NCI-H69 (cell line): ENCODE measurements at places on chromosomes 2 and 18.
A peak's percentile ranks its signal among the peaks of the same experiment; 100 is the strongest.

GRCh38 chr2:177031438-177032180 lies 181.0 kb upstream of the HNRNPA3 start:
- peak; percentile 92 for DNase-seq

DNA sequence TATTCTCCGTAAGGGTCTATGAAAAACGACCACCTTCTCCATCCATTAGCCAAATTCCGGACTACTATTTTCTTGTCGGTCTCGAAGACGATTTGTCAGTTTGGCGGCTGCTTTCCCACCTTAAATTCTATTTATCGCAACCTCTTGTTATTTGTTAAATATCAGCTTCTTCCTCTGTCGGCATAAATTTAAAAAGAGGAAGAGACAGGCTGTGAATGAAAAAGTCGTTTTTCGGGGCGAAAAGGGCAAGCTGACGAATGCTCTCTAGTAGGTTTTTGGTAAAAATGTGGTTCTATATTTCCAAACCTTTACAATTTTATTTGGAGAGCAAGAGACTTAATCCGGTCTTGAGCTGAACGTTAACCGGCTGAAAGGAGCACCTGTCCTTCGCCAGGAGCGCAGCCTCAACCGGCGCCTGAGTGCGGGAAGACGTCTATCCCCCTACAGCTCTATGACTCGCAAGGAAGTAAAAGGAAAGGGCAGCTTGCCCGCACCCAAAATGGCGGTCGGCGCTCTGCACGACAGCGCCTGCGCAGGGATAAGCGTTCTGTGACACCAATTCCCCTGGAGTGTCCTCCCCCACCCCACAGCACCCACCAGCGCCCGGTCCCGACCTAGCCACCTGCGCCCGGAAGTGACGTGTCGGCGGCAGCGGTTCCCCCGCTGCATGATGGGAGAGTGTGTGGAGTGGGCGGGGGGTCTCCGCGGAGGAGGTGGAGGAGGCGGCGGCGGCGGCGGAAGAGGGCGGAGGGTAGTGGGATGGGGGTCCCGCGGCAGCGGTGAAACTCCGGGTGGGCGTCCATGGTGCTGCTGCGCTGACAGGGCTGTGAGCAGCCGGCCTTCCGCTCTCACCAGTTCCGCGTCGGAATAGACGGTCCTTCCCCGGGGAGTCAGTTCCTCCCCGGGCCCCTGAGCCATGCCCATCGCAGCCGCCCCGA lies at the start of gene AFTPH:
Gene AFTPH, plus strand, starts transcription at position 663 of the 938 bp plus-strand sequence. CDS start 27,147 bp downstream, outside the sequence.
- DNase-seq: peak; percentile 97

DNA sequence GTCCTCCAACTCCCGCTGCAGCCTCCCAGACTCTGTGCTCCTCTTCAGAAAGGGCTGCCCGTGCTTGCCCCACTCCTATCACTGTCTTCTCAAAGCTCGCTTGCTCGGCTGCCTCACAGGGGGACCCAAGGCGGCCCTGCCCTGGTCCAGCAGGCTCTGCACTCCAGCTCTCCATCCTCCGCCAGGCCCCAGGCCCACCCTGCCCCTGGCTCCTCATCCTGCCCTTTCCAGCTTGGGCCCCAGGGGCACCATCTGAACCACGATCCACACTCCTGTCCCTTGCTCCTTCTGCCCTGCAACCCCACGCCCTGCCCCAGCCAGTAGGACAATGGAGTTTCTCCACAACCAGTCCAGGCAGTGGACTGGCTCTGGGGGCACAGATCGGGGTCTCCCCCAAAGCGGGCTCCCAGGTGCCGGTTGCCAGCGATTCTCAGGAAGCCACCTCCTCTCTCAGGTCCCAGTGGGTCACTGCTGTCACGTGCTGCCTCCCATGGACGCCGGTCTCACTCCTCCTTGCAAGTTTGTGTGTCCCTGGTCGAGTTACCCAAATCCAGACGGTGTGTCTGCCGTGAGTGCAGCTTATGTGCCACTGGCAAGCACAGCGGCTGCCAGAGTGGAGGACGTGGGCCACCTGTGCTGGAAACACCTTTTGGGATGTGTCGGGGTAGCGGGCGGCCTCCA lies 238.5 kb downstream of the HDAC4 start:
- no peak for DNase-seq

DNA sequence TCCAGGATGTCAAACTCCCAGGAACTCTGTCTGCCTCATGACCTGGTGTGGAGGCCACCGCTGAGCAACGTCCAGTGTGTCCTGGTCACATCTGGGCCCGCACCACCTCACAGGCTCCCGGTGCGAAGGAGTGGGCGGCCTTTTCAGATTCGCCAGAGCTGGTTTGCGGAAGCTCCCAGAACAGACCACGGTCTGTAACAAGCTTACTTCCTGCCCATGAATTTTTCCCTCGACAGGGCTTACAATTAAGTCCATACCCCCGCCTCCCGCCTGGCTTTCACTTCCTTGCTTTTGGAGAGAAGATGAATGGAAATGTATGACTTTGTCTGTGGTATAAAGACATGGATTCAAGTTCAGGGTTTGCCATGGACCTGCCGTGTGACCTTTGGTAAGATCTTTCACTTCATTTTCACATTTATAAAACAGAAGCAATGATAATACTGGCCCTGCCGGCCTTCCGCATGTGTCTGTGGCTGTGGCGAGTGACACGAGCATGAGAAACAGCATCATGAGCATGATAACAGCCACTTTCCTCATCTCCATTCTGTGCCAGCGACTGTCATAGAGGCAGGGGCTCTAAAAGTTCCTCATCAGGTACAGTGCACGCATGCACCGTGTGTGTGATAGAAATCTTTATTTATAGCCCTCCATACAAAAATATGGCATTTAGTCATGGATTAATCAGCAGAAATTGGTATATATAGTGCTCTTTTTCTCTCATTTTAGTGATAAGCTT lies 31.0 kb upstream of the KCNF1 start:
- DNase-seq: no peak
